ENCODE measurements at places on chromosomes 1 and 21. TPM values are rescaled to one million over a fixed set of nuclear protein-coding genes. Genes with fewer than 3 reads are reported as not detected.

DNA sequence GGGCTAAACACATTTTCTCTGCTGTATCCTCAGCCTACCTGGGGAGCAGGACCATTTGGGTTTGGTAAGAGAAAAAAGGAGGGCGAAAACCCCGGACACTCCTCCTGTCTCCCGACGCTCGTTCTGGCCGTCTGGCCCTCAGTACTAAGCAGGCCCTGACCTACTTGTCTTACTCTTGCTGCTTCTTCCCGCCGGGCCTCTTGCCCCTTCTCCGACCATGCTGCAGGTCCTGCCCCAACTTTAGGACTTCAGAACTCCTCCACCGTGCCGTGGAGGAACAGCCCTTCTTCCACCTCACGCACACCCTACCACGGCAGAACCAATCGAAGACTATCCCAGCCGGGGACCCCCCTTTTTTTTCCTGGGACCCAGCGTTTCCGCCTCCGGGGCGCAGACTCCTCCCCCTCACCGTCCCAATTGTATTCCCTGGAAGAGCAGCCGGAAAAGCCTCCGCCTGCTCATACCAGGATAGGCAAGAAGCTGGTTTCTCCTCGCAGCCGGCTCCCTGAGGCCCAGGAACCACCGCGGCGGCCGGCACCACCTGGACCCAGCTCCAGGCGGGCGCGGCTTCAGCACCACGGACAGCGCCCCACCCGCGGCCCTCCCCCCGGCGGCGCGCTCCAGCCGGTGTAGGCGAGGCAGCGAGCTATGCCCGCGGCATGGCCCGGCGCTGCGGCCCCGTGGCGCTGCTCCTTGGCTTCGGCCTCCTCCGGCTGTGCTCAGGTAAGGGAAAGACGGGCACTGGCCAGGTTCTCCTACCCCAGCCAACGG is at the start of gene CHRNB2:
Gene CHRNB2 (plus strand): TSS at position 393 of the 771 bp plus-strand sequence. CDS start 267 bp downstream, at position 660.
- DNase-seq, result peak; percentile 90

GRCh38 chr1:197745911-197746310 is 29.4 kb downstream of the DENND1B start:
- DNase-seq, result no peak

DNA sequence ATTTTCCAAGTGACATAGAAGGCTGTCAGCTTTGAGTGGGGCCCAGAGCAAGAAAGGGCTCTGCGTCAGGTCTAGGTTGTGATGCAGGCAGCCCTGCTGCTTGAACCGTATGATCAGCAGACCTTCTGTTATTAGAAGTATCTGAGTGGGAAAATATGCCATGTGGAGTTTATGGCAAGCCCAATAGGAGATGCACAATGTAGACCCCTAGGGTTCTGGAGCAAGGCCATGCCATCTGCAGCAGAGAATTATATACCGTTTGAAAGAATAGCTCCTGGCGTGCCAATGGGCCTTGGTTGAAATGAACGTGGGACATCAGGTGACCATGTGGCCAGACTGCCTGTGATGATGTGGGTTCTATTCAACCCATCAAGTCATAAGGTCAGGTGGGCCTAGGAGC is 44.1 kb upstream of the ZBTB18 start:
- DNase-seq, result no peak

- DNase-seq, result no peak
Measured at GRCh38 chr1:66671455-66671854, 80.8 kb upstream of the DYNLT5 start.

DNA sequence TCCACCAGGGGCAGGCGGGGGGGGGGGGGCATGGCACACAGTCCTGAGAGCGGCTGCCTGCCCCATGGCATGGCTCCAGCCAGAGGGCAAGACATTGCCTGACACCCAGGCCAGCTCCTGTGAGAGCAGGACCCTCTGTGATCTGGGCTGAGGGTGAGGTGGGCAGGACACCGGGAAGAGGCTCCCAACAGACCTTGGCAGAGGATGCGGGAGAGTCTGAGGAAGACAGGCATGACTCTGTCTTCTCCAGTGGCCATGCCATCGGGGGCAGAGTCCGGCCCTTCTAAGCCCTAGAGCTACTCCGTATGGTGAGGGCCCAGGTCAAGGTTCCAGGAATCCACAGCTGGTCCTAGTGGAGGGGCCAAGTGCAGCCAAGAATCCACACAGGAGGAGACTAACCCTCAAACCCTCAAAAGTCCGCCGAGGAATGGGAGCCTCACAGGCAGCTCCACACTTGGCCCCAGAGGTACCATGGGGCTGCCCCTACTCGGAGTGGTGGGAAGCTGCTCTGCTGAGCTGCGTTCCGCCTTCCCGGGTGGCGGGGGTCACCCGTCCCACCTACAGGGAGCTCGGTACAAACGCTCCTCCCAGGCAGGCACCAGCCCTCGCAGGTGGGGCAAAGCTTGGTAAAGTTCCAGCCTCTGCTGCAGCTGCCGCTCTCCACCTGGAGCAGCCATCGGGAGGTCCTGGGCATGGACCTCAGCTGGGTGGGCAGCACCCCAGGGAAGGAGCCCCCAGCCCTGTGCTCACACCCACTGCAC is 6.5 kb downstream of the ACTRT2 start:
- peak; percentile 61 for DNase-seq

DNA sequence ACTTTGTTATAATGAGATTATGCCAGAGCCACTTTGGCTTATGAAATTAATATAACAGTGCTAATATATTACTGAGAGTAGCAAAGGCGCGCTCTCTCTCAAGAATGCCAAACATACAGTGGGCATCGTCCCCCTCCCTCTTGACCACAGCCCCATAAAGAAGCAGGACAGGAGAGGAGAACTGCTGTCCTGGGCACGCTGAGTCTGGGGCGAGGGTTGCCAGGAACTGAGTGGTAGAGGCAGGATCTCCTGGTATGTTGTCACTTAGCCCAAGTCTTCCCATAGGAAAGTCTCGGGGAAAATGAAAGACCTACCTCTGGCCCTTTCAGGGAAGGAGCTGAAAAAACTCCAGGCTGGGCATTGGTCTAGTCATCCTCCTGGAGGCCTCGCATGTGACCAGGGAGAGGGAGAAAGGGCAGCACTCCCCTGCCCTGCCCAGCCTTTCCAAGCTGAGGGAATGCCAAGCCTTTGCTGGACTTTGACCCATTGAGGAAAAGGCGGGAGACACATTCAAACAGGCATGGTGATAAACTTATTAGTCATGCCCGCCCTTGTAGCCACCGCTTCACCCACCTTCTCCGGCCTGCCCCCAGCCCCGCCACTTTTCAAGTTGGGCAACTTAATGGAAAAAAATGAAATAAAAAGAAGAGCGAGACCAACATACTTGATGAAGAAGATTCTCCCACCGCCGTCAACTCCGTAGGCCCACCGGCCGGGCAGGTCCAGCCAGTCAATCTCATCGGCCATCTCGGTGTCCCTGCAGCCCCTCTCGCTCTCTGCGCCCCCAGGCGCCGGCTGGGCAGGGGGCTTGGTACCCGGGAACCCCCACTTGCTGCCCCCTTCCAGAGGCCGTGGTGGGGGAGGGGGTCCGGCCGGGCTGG is 17.4 kb upstream of the PLEKHA6 start:
- no peak for DNase-seq

DNA sequence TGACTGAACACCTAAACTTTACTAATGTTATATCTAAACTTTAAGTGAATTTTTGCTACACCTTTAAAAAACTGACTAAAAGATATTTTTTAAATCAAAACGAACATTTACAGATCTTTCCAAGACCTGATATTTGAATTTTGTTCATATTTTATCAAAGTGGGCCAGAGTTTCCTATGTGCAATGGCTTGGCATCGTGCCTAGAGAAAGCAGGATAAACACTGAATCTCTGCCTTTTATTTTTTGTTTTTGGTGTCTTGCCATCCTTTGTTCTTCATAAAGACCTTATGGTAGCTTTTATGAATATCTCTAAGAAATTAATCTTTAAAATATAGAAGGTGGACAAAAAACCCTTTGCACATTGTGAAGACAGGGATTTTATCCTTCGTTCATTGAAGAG is 25.8 kb upstream of the VPS26C start:
- DNase-seq, result no peak

DNA sequence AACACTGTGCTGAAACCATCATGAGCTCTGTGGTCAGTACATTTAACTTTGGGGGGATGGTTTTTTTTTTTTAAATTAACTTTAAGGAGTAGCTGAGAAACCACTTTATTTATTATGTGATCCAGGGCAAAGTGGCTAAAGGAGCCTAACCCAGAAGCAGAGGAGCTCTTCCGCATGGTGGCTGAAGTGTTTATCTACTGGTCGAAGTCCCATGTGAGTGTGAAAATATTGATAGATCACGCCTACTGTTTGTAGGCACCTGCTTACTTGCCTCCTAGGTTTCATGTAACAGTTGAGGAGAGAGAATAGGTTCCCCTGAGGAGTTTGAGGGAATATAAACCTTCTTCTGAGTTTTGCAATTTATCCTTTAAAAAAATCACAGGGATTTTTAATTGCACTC is 181.4 kb downstream of the ZP4 start:
- DNase-seq, result no peak

DNA sequence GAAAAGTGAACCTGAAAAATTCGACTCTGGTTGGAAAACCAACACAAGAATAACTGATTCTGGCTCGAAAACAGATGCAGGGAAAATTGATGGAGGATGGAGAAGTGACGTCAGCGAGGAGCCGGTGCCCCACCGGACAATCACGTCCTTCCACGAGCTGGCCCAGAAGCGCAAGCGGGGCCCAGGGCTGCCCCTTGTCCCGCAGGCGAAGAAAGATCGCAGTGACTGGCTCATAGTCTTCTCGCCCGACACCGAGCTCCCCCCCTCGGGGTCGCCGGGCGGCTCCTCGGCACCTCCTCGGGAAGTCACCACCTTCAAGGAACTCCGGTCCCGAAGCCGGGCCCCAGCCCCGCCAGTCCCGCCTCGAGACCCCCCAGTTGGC is 1.9 kb downstream of the RUSC1 start:
- DNase-seq, result peak; percentile 83

- no peak for DNase-seq
Measured at GRCh38 chr1:4969556-4970129, 315.2 kb downstream of the AJAP1 start.

DNA sequence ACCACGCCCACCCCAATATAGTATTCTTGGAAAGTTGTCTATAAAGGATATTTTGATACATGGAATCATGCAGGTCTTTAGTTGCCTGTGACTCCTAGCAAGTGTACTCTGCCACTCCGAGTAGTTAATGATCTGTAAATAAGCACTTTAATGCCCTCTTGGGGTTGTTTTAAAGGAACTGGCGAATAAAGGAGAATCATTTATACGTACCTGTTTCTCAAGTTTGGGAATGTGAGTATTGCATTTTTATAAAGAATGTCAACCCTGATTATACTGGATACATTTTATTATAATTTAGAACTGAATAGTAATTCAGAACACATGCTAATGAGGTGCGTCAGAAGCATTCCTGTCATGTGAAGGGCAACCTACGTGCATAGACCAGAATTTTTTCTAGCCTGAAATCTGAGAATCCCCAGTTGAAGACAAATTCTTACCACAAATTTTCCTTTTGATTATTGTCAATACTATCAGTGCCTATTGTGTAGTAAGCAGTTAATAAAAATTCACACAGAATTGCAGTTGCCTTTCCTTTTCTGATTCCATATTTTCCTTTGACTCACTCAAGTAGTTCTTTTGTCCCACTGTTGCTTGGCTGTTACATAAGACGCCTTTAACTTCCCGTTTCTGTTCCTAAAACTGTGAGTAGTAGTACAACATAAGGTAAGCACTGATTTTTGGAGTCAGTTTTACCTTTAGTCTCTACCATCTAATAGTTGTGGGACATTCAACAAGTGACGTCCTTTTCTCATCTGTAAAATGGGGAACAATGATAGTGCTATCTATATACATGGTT is 5.1 kb downstream of the AHCYL1 start:
- DNase-seq, result no peak

Gene SIK1
- 3.0 TPM for polyA plus RNA-seq

Gene KCNK2
- polyA plus RNA-seq, result not detected

GRCh38 chr1:23936481-23937176 is 23.0 kb upstream of the PNRC2 start:
- no peak for DNase-seq

All from spleen (tissue), 13 donors.